ENCODE measurements at places on chromosomes 12 and 14. TPM values are rescaled to one million over a fixed set of nuclear protein-coding genes. Genes with fewer than 3 reads are reported as not detected.

- DNase-seq: no peak
Observed at GRCh38 chr12:26331960-26332359, 136.6 kb downstream of the SSPN start.

DNA sequence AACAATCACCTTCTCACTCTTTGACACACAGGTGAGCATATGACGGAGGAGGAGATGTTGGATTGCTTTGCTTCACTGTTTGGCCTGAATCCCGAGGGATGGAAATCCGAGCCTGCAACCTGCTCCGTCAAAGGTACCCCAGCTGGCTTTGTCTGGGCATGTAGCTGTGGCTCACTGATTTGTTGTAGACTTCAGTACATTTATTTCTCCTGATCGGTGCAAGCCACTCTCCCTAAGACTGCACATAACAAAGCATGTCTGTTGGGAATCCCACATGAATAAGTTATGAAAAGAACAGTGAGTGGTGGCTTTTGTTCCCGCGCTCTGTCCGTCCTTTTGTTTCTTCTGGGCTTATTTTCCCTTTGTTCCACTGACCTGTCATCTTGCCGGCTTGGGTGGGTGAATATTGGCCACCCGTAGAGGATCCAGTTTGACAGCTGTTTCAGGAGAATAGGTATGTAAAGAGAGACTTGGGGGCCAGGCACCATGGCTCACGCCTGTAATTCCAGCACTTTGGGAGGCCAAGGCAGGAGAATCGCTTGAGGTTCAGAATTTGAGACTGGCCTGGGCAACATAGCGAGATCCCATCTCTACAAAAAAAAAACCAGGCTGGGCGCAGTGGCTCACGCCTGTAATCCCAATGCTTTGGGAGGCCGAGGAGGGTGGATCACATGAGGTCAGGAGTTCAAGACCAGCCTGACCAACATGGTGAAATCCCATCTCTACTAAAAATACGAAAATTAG is 20.0 kb upstream of the BCL7A start:
- no peak for DNase-seq

DNA sequence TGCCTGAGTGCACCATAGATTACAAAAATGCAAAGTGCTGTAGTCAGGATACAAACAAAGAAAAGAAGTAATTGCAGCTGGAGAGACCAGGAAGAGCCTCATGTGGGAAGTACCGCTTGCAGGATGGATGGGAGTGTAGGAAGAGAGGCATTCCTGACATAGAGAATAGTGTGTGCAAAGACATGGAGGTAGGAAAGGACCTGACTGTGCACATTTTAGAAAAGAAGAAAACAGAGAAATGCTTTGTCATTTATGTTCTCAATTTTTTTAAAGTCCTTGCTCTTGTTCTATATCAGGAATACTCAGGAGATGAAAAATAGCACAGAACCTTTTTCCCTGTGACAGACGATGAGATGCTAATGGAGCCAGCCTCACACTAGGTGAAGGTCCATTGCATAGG is 358.7 kb upstream of the TMPO start:
- DNase-seq: no peak

- no peak for DNase-seq
Observed at GRCh38 chr12:108854451-108855283, 2.7 kb downstream of the SSH1 start.

- DNase-seq: no peak
Observed at GRCh38 chr12:67456431-67456901, 187.3 kb downstream of the CAND1 start.

- no peak for DNase-seq
Observed at GRCh38 chr12:13173012-13173932, 23.3 kb upstream of the EMP1 start.

DNA sequence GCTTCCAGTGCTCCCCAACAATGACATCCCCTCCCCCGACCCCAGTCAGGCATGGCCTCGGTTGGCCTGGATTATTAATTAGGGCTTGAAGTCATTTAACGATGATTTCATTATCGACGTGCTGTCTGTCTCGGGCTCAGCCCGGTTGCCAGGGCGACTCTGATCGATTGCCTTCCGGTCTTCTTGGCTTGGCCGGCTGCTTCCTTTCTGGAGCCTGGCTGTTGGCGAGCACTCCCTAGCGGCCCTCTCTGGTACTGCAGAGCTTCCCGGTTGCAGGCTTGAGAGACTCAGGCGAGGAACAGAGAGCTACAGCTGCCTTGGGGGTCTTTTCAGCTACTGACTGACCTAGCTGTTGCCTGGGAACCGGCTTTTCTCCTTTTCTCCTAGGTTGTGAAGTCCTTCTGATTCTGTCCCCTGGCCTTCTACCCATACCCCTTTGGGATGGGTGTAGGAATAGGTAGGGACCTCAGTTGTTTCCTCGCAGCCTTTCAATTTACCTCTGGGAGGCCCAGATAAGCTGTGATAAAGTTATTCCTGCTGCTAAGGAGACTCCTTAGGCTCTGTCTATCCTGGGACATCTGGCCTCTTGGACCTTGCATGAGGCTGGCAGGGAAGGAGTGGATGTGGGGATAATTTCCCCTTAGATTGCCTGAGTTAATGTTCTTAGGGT is 5.5 kb upstream of the CISTR start:
- peak; percentile 74 for DNase-seq

DNA sequence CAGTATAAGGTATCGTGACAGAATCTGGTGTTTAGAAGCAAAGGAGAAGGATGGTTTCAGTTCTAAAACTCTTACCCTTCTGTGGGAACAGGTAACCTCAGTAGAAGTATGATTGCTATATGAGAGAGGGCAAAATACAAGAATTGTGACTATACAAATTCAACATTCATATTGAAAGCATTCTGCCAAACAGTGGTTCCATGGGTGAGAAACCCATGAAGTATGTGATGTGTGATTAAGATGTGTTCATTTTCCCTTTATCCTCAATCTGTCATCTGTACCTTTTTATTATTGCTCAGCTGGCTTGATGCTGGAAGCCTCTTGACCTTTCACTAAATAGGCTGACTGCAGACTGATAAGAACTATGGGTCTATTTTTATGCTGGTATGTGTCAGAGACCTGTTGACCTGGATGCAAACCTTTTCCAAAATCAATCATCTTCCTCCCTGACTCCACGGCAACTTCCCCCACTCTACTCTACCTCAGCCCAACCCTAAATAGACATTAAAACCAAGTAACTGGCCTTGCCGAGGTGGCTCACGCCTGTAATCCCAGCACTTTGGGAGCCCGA is 109.6 kb downstream of the STXBP6 start:
- DNase-seq: no peak

The NELL2 gene
- 203 TPM for polyA plus RNA-seq

The SRP54 gene
- polyA plus RNA-seq: 34.5 TPM

DNA sequence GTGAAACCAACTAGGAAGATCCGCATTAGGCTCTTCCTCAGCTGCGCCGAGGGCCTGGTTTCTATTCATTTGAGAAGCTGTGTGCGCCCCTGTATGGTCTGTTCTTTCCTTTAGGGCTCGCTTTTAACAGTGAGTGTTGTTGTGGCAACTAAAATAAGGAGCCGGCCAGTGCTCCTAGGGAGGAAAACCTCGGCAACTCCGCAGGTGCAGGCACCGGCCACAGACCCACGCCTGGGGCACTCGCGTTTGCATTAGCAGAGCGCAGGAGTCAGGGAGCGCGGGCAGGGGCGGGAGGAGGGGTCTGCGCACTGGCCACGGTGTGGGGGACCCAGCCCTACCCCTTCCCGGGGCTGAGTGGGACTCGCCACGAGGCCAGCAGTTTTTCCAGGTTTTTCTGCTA is 50.5 kb downstream of the STX2 start:
- no peak for DNase-seq

- DNase-seq: no peak
Observed at GRCh38 chr12:132030367-132031038, 80.8 kb downstream of the EP400 start.

The MAP4K5 gene
- polyA plus RNA-seq: 26.1 TPM

DNA sequence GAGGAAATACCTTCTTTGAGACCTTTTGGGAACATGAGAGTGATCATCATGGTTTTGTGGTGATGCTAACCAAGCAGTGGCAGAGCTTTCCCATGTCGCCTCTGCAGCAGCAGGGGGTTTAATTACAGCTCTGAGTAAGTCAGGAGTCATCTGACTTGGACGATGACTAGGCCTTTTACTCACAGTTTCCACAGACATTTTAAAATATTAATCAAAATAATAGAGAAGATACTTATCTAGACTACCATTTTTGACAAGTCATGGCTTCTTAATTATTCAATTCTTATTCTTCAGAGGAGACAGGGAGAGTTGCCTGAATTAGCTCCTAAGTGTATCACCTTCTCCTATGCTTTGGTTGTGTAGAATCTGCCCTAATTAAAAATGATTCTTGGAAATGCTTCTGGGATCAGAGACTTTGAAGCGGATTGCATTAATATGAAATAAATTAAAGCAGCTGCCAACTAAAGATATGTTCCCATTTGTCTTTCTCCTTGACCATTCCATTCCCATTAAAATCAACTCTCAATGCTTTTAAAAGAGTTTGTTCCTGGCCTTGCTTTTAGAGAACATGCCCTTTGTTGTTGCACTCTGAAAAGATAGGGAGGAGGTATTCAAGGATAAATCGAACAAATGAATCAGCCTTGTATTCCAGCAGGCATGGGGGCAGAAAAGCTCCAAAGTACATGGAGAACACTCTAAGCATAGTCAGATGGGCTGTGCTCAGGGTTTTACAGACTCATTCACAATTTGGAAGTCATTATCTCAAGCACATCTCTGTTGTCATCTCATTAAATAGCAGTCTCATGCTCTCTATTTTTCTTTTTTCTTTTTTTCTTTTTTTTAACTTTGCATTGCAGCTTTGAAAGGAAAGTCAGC is 7.7 kb upstream of the IFNG-AS1 start:
- no peak for DNase-seq

The CLEC12A gene
- polyA plus RNA-seq: not detected

GRCh38 chr12:48678551-48679185 is 3.4 kb downstream of the KANSL2 start:
- no peak for DNase-seq

The STAC3 gene
- polyA plus RNA-seq: not detected

DNA sequence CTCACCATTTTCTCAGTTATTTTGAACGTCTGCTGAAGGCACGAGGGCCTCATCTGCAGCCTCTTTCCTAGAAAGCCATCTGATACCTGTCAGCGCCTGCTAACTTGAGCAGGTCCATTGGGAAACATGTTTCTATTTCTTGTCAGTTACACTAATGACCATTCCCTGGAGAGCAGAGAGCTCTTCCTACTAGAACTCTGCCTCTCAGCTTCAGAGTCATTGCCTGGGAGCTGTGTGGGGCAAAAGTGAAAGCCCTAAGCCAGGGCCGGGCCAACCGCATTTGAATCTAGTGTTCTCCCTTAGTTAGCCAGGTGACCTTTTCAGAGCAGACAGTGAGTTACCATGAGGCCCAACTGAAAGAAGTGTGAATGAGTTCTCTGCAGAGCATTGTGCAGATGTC is 135.8 kb downstream of the EML1 start:
- no peak for DNase-seq

DNA sequence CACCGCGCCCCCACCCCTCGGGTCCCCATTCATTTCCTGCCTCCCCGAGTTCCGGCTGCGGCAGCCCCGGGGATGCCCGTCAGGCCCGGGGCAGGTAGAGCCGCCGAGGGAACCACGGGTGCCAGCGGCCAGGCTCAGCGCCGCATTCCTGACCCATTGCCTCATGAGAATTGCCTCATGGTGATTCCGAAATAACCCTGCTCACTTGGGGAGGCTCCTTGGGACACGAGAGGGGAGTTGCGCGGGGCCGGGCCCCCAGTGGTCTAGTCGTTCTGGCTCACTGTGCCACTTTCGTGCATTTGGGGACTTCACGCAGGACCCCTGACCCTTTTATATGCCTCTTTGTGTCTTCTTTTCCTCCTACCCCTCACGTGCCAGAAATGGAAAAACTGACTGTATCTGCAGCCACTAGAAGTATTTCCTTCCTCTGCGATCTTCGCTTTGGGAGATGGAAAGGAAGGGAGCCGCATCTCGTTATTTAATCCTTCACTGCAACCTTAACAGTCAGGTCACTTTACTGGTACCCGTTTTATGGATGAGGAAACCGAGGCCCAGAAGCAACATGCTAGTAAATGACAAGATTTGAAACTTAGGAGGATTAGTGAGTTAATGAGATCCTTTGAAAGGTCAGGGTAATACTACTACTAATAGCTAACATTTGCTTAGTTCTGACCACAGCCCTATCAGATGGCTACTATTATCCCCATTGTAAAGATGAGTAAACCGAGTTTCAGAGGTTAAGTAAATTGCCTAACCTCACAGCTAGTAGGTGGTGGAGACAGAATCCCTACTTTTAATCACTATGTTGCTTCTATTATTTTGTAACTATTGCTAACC is 768 bp downstream of the PTPN11 start:
- no peak for DNase-seq

DNA sequence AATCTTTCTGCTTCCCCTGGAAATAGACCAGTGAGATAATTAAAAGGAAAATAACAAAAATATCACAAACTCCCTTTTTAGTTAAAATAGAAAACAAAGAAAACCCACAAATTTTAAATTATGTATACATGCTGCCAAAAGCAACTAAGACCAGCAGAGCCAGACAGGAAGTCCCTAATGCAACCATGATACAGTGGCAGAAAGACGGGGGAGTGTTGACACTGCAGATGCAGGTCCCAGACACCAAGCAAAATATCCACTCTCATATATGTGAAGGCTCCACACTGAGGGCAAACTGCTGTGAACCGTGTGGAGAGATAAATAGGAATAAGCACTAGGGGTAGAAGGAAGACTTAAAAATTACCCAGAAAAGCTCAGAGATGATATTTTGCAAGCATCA is 401.0 kb downstream of the BTG1 start:
- no peak for DNase-seq

The CD69 gene
- polyA plus RNA-seq: 253 TPM

DNA sequence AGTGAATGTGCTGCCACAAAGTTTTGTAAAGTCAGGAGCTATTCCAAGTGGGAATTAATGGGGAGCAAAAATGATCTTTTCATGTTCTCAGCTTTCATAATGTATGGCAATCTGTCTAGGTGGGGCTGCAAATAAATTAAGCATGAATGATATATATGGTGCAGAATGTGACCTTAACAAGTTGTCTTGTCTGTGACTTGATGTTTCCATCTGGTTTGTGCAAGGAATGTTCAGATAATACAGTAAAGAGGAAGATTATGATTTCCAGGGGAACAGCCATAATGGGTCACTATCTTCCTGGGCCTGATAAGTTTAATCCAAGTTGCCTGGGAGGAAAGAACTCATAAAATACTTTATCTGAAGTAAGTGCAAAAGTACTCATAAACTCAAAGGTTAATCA is 1815.8 kb upstream of the FLRT2 start:
- no peak for DNase-seq

GRCh38 chr14:22296722-22297121 is 292.3 kb downstream of the DAD1 start:
- DNase-seq: no peak

The RD3L gene
- not detected for polyA plus RNA-seq

GRCh38 chr14:84202486-84202885 is 1327.5 kb upstream of the FLRT2 start:
- DNase-seq: no peak

Data from CD8-positive, alpha-beta memory T cell (primary cell).